ENCODE measurements at places on chromosomes 11 and 22.

DNA sequence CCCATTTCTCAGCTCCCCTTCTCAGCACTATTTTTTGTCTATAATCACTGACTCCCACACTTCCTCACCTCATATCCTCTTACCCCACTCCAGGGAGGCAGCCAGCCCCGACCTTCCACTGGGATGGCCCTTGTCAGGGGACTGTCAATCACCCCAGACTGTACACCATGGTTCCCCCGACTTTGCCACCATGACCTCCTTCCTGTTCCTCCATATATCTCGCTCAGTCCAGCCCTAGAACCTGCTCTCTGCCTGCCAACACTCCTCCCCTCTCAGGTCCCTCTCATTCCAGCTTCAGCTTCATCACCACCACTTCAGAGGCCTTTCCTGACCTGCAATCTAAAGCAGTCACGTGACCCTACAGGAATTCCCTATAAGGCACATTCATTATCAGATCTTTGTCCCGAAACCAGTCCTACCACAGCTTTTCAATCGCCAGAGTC, 16.5 kb downstream of the PRPF19 start:
- no peak overlapping the region for H3K27ac ChIP-seq
- no peaks in the 10 kb centered on the region for H3K27me3 ChIP-seq
- H3K36me3 ChIP-seq, result peaks cover 63% of the 10 kb centered on the region
- DNase-seq, result no peak
- H3K4me1 ChIP-seq, result no peaks in the 10 kb centered on the region

GRCh38 chr11:103228807-103229206, 119.6 kb downstream of the DYNC2H1 start:
- no peaks in the 10 kb centered on the region for H3K27me3 ChIP-seq
- no peaks in the 10 kb centered on the region for H3K36me3 ChIP-seq
- no peak overlapping the region for H3K27ac ChIP-seq
- H3K4me1 ChIP-seq, result no peaks in the 10 kb centered on the region
- H3K4me3 ChIP-seq, result no peak overlapping the region

GRCh38 chr11:121630041-121630440, 177.3 kb upstream of the SORL1-AS1 start:
- no peak overlapping the region for H3K27ac ChIP-seq
- H3K4me1 ChIP-seq, result no peaks in the 10 kb centered on the region
- DNase-seq, result no peak
- no peaks in the 10 kb centered on the region for H3K36me3 ChIP-seq

DNA sequence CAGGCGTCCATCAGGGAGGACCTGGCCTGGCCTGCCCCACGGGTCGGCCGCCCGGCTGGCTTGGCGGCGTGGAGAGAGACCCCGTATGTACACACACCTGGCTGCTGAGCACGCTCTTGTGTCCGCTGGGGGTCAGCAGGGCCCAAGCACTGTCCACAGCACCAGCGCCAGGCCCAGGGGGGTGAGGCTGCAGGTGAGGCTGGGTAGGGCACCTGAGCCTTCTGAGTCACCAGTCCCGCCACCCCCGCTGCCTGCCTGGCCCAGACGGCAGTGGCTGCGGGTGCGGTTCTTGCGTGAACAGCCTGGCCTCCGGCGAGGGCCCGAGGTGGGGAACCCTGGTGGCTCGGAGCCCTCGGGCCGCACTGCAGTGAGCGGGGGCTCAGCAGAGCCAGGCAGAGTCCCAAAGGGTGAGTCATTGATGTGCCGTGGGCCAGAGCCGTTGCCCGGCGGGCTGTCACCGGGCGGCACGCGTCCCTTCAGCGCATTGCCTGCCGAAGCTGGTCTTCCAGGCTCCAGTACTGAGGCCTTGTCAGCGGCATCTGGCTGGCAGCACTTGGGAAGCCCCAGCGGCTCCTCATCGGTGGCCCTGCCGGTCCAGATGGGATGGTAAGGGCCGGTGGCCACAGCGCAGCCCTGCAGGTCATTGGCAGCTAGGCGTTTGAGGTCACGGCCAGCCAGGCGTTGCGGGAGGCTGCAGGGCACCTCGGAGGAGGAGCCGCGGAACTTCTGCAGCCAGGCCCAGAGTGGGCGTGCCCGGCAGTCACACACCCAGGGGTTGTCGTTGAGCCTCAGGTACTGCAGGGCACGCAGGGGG, 26.3 kb downstream of the RTN4R start:
- H3K4me3 ChIP-seq, result no peak overlapping the region
- H3K4me1 ChIP-seq, result peaks cover 12% of the 10 kb centered on the region
- H3K36me3 ChIP-seq, result no peaks in the 10 kb centered on the region
- no peak for DNase-seq

DNA sequence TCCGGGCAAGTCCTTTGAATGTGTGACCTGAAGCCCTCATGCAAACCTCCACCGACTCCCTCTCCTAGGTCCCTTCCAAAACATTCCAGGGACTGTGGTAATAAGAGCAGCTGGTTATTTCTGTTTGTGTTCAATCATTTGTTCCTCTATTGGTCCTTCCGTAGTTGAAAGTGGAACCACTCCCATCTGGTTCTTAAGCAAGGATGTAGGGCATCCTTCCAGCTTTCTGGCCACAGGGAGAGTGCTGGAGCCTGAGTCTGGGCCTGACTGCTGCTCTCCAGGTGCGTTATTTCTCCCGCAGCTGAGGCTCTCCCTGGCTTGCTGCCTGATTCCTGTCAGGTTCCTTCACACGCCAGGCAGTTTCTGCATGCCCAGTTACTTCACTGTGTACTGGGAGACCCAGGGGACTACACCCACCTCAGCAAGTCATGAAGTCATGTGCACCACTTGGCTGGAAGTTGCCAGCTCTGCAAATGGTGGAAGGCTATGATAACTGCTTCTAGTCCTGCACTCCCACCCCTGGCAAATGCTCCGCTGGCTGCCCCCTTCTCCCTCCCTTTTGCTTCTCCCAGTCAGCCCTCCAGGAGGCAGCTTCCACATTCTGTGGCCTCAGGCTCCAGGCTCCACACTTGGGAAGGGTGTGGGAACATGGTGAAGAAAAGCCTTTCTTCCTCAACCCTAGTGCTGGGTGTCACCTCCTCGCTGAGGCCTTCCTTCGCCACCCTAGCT, 4.0 kb upstream of the ALX4 start:
- H3K4me1 ChIP-seq, result peaks cover 31% of the 10 kb centered on the region
- DNase-seq, result no peak
- H3K36me3 ChIP-seq, result no peaks in the 10 kb centered on the region
- no peak overlapping the region for H3K27ac ChIP-seq

- no peaks in the 10 kb centered on the region for H3K36me3 ChIP-seq
- no peak for DNase-seq
- H3K4me1 ChIP-seq, result no peaks in the 10 kb centered on the region
- H3K4me3 ChIP-seq, result no peak overlapping the region
- peaks cover 11% of the 10 kb centered on the region for H3K27me3 ChIP-seq
Measured at GRCh38 chr22:16932577-16932976, 75.4 kb downstream of the GAB4 start.

Measured in psoas muscle (tissue), 8 donors.